Metanephros (tissue), 2 donors: ENCODE measurements at places on chromosomes 6 and 20. TPM values are rescaled to one million over a fixed set of nuclear protein-coding genes. Genes with fewer than 3 reads are reported as not detected.

Gene SS18L1
- 27.2 TPM for total RNA-seq

Gene EMILIN3
- 12.0 TPM for total RNA-seq

Gene HLA-DRB5
- 1.8 TPM for total RNA-seq

Gene GSTA5
- not detected for total RNA-seq

Gene GNRH2
- total RNA-seq = not detected

Gene C20orf144
- total RNA-seq = not detected

Gene IMPG1
- 0.64 TPM for total RNA-seq

Gene ENPP1
- total RNA-seq = 30.9 TPM

Gene SOBP
- 20.4 TPM for total RNA-seq

Gene GPSM3
- total RNA-seq = 7.8 TPM

Gene GCNT2
- 14.4 TPM for total RNA-seq

Gene ANGPT4
- 0.12 TPM for total RNA-seq
